Posterior vena cava (tissue), 2 donors: ENCODE measurements at places on chromosomes 1 and 21. TPM values are rescaled to one million over a fixed set of nuclear protein-coding genes. Genes with fewer than 3 reads are reported as not detected.

- no peak for DNase-seq
These were observed 105.8 kb downstream of the OMA1 start for GRCh38 chr1:58440696-58441095.

- no peak for DNase-seq
These were observed 1.0 kb downstream of the PLEKHG5 start for GRCh38 chr1:6490181-6491080.

DNA sequence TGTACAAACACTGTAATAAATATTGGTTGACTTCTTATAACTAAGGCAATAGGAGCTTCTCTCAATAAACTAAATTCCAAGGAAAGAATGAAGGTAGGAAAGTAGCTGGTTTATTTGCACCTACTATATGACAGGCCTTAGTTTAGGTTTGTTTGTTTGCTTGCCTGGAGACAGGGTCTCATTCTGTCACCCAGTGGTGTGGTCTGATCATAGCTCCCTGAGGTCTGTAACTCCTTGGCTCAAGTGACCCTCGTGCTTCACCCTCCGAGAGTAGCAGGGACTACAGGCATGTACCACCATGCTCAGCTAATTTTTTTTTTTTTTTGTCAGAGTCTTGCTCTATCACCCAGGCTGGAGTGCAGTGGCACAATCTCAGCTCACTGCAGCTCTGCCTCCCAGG lies 1.9 kb upstream of the EDARADD start:
- DNase-seq, result no peak

DNA sequence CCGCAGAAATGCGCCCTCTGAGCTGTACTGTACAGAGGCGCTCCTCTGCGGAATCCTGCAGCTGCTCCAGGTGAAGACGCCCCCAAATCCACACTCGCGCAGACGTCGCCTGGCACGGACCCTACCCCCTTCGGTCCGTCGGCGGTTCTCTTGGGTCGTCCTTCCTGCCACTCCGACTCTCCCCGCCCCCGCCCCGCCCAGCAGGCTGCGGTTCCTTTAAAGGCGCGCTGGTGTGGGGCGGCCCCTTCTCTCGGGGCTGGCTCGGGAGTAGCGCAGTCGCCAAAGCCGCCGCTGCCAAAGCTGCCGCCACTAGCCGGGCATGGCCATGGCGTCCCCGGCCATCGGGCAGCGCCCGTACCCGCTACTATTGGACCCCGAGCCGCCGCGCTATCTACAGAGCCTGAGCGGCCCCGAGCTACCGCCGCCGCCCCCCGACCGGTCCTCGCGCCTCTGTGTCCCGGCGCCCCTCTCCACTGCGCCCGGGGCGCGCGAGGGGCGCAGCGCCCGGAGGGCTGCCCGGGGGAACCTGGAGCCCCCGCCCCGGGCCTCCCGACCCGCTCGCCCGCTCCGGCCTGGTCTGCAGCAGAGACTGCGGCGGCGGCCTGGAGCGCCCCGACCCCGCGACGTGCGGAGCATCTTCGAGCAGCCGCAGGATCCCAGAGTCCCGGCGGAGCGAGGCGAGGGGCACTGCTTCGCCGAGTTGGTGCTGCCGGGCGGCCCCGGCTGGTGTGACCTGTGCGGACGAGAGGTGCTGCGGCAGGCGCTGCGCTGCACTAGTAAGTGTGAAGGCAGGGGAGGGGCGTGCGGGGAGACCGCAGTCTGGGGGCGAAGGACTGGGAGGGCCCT lies at the start of gene RASSF5:
TSS of gene RASSF5 (plus strand) at position 248 of the 846 bp plus-strand sequence. CDS start at position 320, 72 bp downstream.
- peak; percentile 96 for DNase-seq

DNA sequence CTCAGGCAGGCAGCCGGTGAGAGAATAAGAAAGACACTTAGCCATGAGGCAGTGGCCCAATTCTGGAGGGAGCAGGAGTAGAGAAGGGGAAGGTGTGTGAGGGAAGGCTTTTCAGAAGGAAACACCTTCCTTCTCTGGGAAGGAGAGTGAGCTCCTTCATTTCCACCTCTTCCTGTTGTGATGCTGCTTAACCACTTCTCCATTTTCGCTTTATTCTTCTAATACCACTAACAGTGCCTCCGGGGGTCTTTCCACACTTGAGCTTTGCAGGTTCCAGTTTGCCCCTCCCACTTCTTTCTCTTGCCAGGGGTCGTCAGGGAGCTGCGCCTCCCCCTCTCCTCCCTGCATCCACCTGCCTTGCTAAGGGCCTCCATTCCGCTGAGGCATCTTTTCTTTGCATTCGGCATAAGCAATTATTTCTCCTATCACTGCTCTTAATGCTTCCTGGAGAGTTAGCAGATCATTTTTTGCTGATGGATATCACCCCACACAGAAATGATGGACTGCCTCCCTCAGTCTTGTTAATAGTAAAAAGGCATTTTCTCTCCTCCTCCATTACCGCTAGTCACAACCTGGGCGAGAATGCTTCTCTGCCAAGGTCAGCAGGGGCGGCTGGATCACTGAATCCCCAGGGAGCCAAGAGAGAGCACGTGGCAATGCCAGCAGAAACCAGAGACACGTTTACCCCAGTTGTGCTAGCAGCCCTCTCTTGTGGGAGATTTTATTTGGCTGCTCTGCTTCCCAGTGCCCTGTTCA lies 74.8 kb downstream of the ELAVL4 start:
- DNase-seq, result no peak

GRCh38 chr1:203667616-203668015 lies 41.0 kb downstream of the ATP2B4 start:
- DNase-seq, result no peak

GRCh38 chr21:27581168-27581567 lies 614.3 kb upstream of the ADAMTS5 start:
- no peak for DNase-seq

- DNase-seq, result no peak
These were observed 3.5 kb downstream of the MEX3A start for GRCh38 chr1:156078728-156079127.

The NEGR1 gene
- total RNA-seq, result 25.7 TPM

The FMO4 gene
- total RNA-seq, result 4.6 TPM

The LCE4A gene
- total RNA-seq, result not detected

The CASQ2 gene
- total RNA-seq, result 98.7 TPM

The FALEC gene
- total RNA-seq, result not detected

The PADI2 gene
- 1.00 TPM for total RNA-seq

The CD34 gene
- total RNA-seq, result 154 TPM
